ENCODE measurements at places on chromosomes 4 and X. TPM values are rescaled to one million over a fixed set of nuclear protein-coding genes. Genes with fewer than 3 reads are reported as not detected.

Gene SLC25A6
- total RNA-seq = 161 TPM

Gene PGAM4
- not detected for total RNA-seq

Gene FAM9B
- 0.69 TPM for total RNA-seq

Gene POLN
- 5.2 TPM for total RNA-seq

Gene XAGE1B
- total RNA-seq = not detected

Gene RTL9
- total RNA-seq = not detected

Gene CLTRN
- 61.4 TPM for total RNA-seq

Gene RAB28
- total RNA-seq = 10.6 TPM

Gene RHOXF2B
- total RNA-seq = not detected

Gene OTC
- total RNA-seq = not detected

Gene SSX2
- total RNA-seq = not detected

Gene RNF128
- 40.1 TPM for total RNA-seq

Gene VCX2
- total RNA-seq = not detected

Gene HTR2C
- total RNA-seq = not detected

Gene SMARCA1
- total RNA-seq = 10.1 TPM

Gene COL4A5
- total RNA-seq = 19.8 TPM

Gene SPACA5
- total RNA-seq = not detected

Gene HERC5
- 44.2 TPM for total RNA-seq

Gene TMEM156
- total RNA-seq = 10.4 TPM

Gene CT45A2
- not detected for total RNA-seq

Gene DSPP
- total RNA-seq = not detected

Gene RAP2C
- 28.4 TPM for total RNA-seq

Gene TMEM165
- total RNA-seq = 89.0 TPM

Gene RBM47
- 86.6 TPM for total RNA-seq

Gene PAPSS1
- total RNA-seq = 41.6 TPM

Gene MTNR1A
- total RNA-seq = 1.6 TPM

Gene RBM46
- total RNA-seq = not detected

Gene MAGEE1
- total RNA-seq = 0.80 TPM

Gene CRMP1
- total RNA-seq = not detected

Gene DCAF8L2
- total RNA-seq = not detected

Gene HELQ
- total RNA-seq = 8.2 TPM

Gene HSFX4
- not detected for total RNA-seq

Gene CWH43
- not detected for total RNA-seq

Gene CLDN22
- not detected for total RNA-seq

Gene SLC26A1
- total RNA-seq = 0.68 TPM

Gene SSX3
- not detected for total RNA-seq

Gene PLAC8
- total RNA-seq = 6.3 TPM

Gene CD99L2
- 21.1 TPM for total RNA-seq

Gene CT83
- 30.5 TPM for total RNA-seq

Gene TCEAL9
- total RNA-seq = 36.9 TPM

Gene ARHGAP36
- not detected for total RNA-seq

Gene SMIM10
- total RNA-seq = 1.8 TPM

Gene SYN1
- total RNA-seq = not detected

Gene GPR119
- total RNA-seq = not detected

Gene MAP7D2
- total RNA-seq = 4.0 TPM

Data from Calu3 (cell line).